ENCODE measurements at places on chromosomes 5 and 9.

DNA sequence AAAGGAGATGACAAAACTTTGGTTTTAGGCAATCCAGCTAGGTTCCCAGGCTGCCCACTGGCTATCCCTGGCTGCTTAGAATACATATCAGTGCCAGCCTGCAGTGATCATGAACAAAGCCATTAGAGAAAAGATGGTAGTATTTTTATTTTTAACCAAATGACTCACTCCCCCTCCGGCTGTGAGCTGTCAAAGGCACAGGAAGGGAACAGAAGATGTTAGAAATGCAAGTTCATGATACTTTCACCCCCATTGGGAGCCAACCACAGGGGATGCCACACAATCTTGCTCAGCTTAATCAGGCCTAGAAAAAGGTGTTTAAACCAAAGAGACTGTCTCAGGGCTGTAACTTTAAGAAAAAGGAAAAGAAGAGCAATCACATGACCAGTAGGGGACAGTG, 70.3 kb upstream of the ASTN2 start:
- DNase-seq = no peak

GRCh38 chr5:75192804-75193203, 43.9 kb downstream of the ANKRD31 start:
- DNase-seq = no peak

DNA sequence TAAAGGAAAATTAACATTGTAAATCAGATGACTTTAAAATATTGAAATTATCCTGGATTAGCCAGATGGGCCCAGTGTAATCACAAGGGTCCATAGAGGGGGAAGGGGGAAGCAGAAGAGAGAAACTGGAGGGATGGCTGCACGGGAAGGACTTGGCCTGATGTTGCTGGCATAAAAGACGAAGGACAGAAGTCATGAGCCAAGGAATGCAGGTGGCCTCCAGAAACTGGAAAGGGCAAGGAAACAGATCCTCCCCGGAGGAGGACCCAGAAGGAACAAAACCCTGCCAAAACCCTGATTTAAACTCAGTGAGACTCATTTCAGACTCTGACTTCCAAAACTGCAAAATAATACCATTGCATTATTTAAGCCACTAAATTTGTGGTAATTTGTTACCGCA, 100.2 kb downstream of the ADAMTS2 start:
- no peak for DNase-seq

DNA sequence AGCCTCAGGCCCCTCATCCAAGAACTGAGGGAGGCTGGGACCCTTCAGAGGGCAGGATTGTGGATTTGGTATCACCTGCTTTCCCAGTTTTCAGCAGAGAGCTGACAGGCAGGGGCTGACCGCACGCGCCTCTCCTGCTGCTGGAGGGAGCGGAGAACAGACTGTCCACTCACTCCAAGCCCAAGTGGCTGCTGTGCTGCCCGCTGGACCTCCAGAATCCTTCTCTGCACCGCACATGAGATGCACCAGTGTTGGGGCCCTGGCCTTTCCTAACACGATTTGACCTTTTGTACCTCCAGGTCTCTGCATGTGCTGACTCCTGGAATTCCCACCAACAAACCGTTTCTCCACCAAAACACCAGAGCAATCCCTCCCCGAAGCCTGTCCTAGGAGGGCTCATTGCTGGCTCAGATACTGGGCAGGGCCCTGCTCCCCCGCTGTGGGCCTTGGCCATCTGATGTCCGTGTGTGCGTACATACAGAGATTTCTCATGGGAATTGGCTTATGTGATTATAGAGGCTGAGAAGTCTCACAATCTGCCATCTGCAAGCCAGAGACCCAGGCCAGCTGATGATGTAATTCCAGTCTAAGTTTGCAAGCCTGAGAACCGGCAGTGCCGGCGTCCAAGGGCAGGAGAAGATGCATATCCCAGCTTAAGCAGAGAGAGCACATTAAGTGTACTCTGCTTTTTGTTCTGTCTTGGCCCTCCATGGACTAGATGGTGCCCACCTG, 141.7 kb downstream of the GADD45G start:
- no peak for DNase-seq

DNA sequence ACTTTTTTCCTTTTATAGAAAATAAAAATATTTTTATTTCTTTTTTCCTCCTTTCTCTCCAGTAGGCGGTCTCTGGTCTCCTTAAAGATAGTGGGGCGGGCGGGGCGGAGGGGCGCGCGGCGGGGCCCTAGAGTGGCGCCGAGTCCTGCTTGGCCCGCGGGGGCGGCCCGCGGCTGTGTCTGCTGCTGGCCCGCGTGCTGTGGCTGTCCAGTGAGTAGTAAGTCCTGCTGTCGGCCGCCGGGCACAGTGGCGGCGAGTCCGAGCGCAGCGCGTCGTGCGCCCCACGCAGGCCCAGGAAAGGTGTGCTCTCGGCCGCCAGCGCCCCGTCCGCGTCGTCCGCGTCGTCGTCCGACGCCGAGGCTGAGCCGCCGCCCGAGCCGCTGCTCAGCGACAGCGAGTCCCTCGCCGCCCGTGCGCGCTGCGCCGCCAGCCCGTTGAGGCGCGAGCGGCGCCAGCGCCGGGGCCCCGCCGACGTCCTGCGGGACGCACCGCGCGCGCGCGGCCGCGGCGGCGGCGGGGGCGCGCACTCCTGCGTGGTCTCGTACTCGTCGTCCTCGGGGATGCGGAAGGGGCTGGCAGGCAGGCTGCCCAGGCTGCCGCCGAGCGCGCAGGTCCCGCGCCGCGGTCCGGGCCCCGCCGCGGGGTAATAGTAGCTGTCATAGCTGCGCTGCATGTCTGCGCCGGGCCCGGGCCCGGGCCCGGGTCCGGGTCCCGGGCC, 52.3 kb downstream of the PSD2 start:
- DNase-seq = peak; percentile 26

DNA sequence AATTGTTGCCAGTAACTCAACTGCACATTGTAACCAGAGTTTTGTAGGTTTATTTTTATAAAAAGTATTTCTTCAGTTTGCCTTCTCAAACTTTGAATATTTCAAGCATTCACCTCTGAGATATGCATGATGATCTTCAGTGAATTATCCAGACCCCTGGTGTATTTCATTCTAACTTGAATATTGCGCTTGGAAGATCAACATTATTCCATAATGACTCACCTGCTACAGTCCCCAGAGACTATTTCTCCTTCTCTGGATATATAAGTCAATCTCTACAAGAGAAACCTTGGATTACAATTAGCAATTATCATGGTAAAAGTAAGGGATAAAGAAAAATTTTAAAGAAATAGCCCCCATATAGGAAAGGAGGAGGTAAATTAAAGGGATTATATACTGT, 1041.0 kb downstream of the TLE1 start:
- DNase-seq = no peak

DNA sequence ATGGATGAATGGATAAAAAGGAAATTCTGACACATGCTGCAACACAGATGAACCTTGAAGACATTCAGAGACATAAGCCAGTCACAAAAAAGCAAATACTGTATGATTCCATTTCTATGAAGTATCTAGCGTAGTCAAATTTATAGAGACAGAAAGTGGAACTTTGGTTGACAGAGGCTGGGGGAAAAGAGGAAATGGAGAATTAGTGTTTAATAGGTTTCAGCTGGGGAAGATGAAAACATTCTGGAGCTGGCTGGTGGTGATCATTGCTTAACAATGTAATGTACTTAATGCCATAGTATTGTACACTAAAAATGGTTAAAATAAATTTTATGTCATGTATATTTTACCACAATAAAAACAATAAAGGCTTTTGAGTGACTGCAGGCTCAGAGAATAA, 24.2 kb downstream of the PPIC start:
- no peak for DNase-seq

- no peak for DNase-seq
Observed at GRCh38 chr5:155008669-155009068, 4.9 kb upstream of the KIF4B start.

DNA sequence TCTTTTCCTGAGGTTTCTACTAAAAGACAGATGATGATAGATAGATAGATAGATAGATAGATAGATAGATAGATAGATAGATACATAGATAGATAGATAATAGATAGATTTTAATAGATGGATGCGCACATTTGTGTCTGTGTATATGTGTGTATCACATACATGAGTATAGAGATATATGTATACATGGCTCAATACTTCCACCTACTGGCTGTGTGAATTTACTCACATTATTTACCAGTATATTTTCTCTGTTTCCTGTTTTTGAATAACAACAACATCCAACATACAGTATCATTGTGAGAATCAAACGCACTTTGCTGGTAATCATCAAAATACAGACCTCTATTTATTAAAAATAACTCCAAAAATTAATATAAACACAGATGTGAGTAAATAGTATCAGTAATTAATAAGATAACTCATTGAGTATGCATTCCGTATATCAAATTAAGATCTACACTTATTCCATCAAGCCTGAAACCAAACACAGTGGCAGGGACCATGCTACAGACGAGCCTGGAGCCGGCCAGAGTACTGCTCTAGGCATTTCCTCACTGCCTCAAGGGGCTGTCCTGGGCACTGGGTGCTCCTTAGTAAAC, 338.0 kb downstream of the SEMA5A start:
- no peak for DNase-seq

DNA sequence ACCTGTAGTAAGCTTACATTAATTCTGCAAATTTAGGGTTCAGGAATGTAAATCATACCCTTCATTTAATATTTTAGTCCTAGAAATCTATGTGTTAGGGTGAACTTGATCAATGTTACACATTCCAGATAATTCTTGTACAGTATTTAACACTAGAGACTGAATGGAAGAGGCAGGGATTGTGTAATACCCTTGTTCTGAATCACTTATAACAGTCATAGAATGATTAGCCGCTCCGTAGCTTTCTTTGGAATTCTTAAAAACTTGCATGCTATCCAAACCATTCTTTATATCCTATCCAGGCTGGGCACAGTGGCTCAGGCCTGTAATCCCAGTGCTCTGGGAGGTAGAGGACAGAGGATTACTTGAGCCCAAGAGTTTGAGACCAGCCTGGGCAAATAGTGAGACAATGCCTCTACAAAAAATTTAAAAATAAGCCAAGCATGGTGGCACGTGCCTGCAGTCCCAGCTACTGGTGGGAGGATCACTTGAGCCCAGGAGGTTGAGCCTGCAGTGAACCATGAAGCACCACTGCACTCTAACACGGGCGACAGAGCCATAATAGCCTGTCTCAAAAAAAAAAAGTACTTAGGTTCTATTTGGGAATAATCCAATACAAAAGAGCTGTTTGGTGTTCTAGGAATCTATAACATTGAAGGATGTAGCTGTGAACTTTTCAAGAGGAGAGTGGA, 8.3 kb downstream of the ZNF483 start:
- DNase-seq = no peak

DNA sequence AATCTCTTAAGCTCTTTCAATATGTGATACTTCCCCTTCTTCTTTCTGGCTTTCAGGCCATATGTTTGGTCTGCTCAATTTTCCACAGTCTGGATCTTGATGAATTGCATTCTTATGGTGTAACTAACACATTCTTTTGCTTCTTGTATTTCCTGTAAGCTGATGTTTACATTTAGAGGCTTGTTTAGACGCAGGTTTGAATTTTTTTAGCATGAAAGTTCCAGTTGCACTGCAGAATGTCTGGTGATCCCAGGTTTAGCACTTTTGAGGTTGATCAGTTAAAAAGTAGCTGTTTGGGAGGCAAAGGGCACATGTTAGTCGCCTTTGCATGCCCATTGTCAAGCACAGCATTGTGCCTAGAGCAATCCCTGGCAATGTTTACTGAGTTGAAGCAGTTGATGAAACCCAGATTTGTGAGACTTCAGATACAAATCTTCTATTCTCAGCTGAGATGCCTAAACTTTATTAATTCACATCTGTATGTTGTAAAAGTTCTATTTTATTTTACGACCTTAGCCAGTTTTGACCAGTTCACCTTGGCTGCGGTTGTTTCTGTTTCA, 59.6 kb upstream of the SPATA31C2 start:
- DNase-seq = no peak

- DNase-seq = no peak
Observed at GRCh38 chr5:111447822-111448221, 64.5 kb downstream of the STARD4 start.

DNA sequence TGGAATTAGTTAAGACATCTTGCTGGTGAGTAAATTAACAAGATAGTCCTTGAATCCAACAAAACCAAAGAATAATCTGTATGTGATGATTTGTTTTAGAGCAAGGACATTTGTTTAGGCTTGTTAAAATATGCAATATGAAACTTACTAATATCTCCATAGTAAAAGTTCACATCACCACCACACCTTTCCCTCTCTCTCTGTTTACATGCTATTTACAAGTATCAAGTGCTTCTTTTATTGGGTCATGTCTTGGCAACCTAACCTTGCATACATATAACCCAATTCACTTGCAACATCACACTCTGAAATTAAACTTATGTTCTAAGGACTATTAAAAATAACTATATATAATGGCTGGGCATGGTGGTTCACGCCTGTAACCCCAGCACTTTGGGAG, 161.3 kb downstream of the CCDC192 start:
- no peak for DNase-seq

GRCh38 chr5:7397937-7398336, 2.0 kb downstream of the ADCY2 start:
- DNase-seq = no peak

GRCh38 chr5:100562821-100563220, 27.6 kb downstream of the FAM174A start:
- no peak for DNase-seq

DNA sequence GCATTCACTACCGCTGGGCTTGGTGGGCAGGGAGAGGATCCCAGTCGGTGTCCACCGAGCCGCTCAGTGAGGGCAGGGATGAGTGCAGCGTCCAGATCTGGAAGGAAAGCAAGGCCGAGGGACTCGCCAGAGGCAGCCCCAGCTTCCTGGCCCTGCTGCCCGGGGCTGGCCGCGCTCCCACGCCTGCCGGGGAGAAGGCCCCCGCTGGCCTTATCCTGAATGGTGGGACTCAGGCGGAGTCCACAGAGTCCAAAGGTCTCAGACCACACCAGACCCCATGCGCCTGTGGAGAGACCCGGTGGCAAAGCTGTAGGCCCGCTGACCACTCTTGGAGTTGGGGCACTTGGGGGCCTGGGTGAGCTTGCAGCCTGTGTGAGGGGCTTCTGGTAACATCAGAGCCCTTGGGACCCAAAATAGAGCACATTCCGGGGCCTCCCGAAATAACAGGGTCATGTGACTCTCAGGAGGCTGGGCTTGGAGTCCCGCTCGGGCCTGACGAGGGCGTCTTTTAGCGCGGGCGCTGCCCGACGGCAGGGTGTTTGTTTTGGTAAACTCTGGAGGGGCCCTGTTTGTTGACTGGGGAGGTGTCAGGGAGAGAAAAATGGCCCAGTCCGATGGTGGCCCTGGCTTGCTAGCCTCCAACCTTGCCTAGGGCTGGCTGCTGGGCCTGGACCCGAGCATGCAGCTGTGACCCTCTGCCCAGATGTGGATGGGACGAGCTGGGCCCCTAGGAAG, 2.8 kb downstream of the RXRA start:
- no peak for DNase-seq

DNA sequence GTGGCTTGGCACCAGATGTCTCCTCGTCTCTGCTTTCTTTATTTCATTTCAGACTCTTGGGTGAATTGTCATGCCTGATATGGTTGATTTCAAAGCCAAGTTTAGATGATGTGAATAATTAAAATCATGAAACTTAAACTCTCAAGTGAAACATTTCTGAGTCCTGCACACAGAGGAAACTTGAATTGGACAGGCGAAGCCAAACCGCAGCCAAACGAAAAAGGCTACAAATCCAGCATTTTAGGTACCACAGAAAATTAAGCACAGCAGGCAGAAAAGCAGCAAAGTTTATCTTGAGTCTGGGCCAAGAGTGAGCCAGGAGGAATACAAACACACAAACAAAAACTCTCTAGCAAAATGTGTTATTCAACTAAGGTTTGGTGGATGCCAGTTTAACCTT, 659.8 kb upstream of the KLF4 start:
- DNase-seq = no peak
